Heart right ventricle (tissue), 16 donors: ENCODE measurements at places on chromosomes 2 and 18.

DNA sequence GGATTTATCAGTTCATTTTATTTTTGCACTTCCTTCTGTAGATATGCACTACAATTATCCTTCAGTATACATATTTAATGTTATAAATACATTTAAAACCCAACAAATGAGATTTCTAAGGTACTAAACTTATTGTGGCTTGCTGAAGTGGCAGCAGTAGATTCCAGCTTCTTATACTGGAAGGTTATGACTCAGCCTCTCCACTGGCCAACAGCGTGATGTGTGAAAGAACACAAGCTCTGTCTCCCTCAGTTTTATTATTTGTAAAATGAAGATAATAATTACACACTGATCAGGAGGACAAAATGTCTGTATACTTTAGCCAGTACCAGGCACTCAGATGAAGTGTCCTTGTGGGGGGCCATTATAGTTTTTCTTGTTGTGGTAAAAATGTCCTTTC, 1147.1 kb downstream of the CNTNAP5 start:
- DNase-seq, result no peak

GRCh38 chr18:47206945-47207637, 30.9 kb upstream of the IER3IP1 start:
- DNase-seq, result no peak

DNA sequence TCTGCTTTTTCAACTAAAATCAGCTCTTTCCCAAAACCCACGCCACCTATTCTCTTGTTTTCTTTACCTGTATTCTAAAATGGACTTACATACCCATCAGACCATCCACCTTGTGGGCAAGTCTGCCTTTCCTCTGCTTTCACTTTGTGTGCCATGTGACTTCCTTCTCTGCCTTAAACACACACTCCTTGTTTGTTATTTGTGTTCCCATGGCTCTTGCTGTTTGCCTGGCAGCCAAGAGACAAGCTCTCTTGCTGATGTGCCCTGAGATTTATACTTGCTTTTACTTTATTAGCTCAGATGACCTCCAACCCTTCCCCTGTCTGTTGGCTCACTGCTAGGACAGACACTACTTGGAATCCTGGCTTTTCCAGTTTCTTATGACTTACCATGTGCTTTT, 309.7 kb upstream of the LRRTM4 start:
- no peak for DNase-seq

DNA sequence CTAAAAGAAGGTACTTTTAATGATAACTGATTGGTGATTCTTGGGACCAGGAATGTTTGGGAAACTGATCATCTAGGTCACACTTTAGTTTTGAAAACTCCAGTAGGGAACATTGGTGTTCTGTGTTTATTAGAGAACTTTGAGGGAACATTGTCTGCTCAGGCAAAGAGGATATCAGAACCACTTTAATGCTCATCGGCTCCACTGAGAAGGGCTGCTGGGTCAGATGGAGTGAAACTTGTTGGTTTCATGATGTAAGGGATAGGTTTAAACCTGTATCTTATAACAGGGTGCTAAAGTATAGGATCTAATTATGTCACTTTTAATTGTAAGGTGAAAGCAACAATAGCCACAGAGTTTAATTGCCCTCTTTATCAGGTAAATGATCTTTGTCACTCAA, 14.2 kb upstream of the POLI start:
- no peak for DNase-seq
